Esophagus squamous epithelium (tissue), 5 donors: ENCODE measurements at places on chromosomes 2 and 18. TPM values are rescaled to one million over a fixed set of nuclear protein-coding genes. Genes with fewer than 3 reads are reported as not detected.

Gene ACVR2A
- 10.1 TPM for total RNA-seq

Gene TRIB2
- total RNA-seq = 9.8 TPM

Gene UGT1A4
- total RNA-seq = 7.4 TPM

Gene PLCL1
- 0.34 TPM for total RNA-seq

Gene FHOD3
- 5.8 TPM for total RNA-seq

GRCh38 chr2:11396021-11396420, 51.6 kb upstream of the ROCK2 start:
- no peaks in the 10 kb centered on the region for H3K36me3 ChIP-seq
- peaks cover 4% of the 10 kb centered on the region for H3K4me1 ChIP-seq
- DNase-seq = no peak
- peak overlapping the region; percentile 82 for H3K27ac ChIP-seq
- H3K4me3 ChIP-seq = no peak overlapping the region

DNA sequence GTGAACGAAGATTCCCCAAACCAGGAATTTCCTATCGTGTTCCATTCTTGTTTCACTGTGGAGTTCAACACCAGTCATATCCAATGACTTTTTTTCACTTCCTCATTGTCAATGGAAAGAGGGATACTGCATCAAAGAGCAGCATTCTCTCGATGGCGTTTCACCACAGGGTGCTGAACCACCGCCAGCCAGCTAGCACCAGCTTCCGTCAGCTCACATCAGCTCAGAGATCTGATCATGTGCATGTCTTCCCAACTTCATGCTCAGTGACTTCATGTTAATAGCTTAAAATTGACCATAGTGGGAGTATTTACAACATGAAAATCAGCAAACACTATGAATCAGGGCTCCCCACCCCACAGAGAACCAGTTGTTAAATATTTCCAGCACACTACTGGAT, 359.9 kb downstream of the TNS1 start:
- H3K36me3 ChIP-seq = no peaks in the 10 kb centered on the region
- H3K27me3 ChIP-seq = no peaks in the 10 kb centered on the region
- peak overlapping the region; percentile 76 for H3K27ac ChIP-seq
- no peak for DNase-seq
- peaks cover 39% of the 10 kb centered on the region for H3K4me1 ChIP-seq
- H3K4me3 ChIP-seq = no peak overlapping the region

DNA sequence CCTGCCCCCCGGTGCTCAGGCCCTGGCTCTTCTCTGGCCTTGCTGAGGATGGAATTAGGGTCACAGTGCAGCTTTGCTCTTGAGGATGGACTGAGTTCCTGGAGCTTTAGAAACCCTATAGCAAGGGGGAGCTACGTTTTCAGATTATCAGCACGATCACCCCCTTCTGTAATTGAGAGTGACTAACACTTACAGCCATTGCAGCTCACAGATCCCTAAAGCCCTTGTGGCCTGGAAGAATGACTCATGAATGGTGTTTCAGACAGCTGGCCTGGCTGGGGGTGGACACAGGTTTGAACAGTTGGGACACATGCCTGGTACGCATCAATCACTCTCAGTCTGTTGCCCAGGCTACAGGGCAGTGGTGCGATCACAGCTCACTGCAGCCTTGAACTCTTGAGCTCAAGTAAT, 79.7 kb upstream of the IGFBP5 start:
- H3K4me3 ChIP-seq = no peak overlapping the region
- no peak for DNase-seq
- H3K27ac ChIP-seq = no peak overlapping the region
- no peaks in the 10 kb centered on the region for H3K36me3 ChIP-seq
- H3K27me3 ChIP-seq = no peaks in the 10 kb centered on the region

- no peaks in the 10 kb centered on the region for H3K36me3 ChIP-seq
- no peaks in the 10 kb centered on the region for H3K27me3 ChIP-seq
- DNase-seq = no peak
These were observed 204.9 kb upstream of the ACVR2A start for GRCh38 chr2:147639891-147640290.

- no peaks in the 10 kb centered on the region for H3K27me3 ChIP-seq
- no peak for DNase-seq
- no peaks in the 10 kb centered on the region for H3K36me3 ChIP-seq
- H3K4me1 ChIP-seq = no peaks in the 10 kb centered on the region
These were observed 586.3 kb upstream of the SALL3 start for GRCh38 chr18:78393086-78393862.

DNA sequence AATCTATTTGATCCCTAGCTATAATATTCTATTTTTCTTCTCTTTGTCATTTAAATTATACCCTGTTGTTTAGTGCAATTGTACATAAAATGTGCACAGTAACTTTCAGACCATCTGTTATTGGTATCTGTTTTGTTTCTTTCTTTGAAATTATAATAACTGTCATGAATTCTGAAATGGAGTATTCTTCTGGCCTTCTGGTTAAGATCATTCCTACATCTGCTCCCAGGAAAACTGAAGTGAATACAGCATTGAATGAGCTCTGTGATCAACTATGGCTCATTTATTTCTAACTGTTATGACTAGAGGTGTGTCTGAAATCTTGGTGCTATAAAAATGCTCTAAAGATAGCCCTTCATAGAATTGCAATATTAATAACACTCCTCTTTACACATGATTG, 788.4 kb upstream of the TMEFF2 start:
- no peak overlapping the region for H3K27ac ChIP-seq
- DNase-seq = no peak
- no peak overlapping the region for H3K4me3 ChIP-seq
- H3K36me3 ChIP-seq = no peaks in the 10 kb centered on the region
- no peaks in the 10 kb centered on the region for H3K4me1 ChIP-seq
- H3K27me3 ChIP-seq = no peaks in the 10 kb centered on the region

DNA sequence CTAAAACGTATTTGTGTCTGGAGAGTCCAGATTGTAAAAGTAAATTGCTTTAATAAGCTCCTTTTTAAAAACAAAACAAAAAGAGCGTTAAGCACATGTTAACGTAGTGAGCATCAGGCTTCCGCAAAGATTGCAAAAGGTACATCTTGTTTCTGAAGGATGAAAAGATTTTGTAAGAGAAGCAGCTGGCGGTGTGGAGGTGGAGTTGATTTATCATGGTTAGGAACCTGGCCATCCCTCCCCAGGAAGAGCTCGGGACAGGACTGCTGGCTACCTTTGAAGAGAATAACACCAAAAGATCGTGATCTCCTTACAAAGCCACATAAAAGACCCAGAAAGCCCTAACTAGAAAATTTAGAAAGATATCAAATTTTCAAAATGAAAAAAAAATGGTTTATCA, 132.2 kb downstream of the DNER start:
- H3K27ac ChIP-seq = no peak overlapping the region
- peaks cover 9% of the 10 kb centered on the region for H3K4me1 ChIP-seq
- H3K36me3 ChIP-seq = no peaks in the 10 kb centered on the region
- H3K27me3 ChIP-seq = no peaks in the 10 kb centered on the region
- no peak for DNase-seq

GRCh38 chr2:122391726-122392125, 636.3 kb downstream of the TSN start:
- no peak overlapping the region for H3K4me3 ChIP-seq
- H3K27me3 ChIP-seq = no peaks in the 10 kb centered on the region
- no peaks in the 10 kb centered on the region for H3K4me1 ChIP-seq
- no peaks in the 10 kb centered on the region for H3K36me3 ChIP-seq
- DNase-seq = no peak
